Cardiac septum (tissue), 1 donor: ENCODE measurements at places on chromosomes 4 and X. TPM values are rescaled to one million over a fixed set of nuclear protein-coding genes. Genes with fewer than 3 reads are reported as not detected.

DNA sequence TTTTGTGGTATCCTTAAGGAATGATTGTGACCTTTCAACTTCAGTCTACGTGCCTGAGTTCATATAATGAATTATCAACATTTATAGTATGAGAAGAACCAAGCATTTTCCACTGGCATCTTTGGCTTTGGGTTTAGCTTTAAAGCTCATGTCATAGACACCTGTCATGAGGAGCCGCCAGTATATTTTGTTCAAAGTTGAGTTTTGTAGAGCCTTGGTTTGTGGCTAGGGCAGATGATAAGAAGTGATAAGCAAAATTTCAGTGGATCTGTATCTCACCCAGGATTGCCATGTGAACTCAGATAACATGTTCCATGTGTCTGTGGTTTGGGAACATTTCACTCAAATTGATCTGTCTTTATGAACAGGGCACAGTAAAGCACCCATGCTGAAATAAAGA lies 873.2 kb downstream of the STPG2 start:
- no peak for DNase-seq

DNA sequence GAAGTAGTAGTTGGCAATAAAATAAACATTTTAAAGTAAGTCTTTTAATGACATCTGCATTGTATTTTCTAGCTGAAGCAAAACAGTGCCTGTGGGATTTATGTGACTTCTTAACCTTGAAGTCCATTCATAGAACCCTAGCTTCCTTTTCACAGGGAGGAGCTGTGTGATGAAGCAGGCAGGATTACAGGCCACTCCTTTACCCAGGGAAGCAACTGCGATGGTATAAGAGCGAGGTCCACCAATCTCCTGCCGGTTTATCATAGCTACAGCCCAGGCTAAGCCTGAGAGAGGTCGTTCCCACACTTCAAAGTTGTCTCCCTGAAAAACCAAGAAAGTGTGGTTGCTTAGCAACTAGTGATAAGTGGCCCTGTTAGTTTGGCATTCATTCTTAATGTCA lies 7.0 kb downstream of the RPL36A start:
- no peak for DNase-seq

GRCh38 chr4:122783301-122784215 lies 43.1 kb upstream of the FGF2 start:
- DNase-seq = no peak

- no peak for DNase-seq
These were observed 126.1 kb downstream of the SPRY1 start for GRCh38 chr4:123522646-123523045.

DNA sequence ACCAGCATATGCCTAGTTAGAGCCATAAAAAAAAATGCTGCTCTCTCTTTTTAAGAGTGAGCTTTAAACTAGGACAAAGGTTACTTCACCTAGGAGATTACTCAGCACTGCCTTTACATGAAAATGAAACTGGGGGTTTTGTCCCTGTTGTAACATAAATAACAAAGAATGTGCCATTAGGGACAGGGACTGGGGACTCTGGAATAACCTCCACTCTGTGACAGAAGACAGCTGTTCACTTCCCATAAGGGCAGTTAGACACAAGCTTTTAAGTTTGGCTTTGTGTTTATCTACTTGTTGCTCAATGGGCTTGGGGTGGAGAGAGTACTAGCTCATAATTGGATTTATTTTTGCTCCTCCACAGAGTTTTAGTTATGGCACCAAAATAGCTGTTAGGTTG lies 11.9 kb downstream of the ENPEP start:
- no peak for DNase-seq

DNA sequence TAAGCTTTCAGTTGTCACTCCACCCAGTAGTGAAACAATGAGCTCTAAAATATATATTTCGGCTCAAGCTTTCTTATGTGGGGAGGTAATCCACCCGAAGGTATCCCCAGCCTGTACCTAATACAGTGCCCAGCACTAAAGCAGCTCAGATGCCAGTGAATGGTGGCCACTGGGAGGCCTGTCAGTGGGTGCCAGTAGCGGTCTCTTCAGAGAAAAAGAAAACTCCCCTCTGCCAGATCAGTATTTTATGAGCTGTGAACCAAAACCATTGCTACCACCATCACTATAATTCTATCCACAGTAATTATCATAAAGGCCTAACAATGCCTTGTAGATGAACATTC lies 835 bp upstream of the NFKB1 start:
- DNase-seq = no peak

DNA sequence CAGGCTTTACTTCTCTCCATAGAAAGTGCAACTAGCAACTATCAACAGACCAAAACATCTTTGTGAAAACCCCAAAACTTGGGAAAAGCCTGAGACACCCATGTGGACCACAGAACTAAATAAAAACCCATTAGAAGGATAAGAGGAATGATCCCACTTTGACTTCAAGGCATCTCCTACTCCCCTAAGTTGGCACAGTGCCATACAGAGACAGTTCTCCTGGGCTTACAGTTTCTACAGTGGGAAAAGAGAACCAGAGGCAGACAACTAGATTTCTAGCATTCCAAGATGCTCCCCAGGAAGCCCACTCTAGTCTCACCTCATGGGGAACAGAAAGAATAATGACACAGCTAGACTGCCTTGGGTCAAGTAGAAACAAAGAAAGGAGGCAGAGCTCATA lies 20.4 kb downstream of the TMLHE start:
- DNase-seq = no peak

DNA sequence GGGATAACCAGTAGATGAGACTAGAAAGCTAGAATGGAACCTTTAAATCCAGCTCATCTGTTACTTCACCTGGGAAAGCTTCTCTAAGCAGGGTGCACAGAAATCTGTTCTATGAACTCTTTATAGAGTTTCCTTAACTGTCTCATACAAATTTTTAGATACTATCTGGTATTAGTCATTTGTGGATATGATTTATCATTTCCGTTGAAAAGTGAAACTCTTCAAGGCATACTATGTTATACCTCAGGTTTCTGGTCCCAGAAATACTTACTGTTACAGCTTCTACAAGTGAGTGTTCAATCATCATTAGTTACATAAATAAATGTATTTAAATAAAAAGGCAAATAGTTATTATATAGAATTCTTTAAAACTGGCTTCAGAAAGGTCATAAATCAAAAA lies 298.3 kb upstream of the AGA start:
- DNase-seq = no peak

- no peak for DNase-seq
These were observed 176.0 kb downstream of the TLL1 start for GRCh38 chr4:166049036-166049435.

DNA sequence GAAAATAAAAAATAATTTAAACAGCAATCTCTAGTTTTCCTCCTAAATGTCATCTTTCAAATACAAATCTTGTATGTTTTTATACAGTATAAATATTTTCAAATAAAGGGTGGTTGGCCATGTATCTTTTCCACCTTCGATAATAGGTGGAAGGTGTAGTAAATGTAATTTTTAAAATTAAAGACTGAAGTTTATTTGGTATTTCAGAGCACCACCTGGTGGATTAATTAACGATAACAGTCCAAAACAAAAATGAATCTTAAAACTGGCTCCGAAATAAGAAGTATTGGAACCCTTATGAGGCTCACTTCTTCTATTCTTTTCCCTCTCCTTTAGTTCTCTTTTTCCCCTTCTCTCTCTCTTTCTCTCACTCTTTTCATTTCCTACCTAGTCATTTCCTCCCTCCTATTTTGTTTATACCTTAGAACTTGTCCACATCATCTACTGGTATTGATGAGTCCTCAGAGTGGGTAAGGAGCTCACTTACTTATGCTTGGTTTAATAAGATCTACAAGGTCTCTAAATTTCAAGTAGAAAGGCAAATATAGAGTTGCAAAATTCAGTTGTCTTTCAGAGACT lies 82.9 kb upstream of the EXOC1L start:
- DNase-seq = no peak

- no peak for DNase-seq
These were observed 99.6 kb upstream of the SHOX start for GRCh38 chrX:530726-531610.

DNA sequence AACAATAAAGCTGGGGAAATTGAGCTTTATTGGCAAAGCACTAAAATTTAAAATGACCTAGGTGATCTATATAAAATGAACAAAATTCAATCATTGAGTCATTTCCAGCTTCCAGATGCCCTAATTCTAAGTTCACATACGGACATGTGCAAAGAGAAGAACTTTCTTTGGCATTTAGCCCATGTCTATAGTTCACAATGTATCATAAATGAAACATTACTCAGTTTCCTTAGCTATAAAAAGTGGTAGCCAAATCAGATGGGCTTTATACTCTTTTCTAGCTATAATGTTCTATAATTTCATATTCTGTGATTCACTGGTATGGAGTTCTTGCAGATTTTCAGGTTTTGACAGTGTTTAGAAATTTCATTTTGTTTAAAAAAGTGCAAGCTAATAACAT lies 327.4 kb downstream of the KCTD8 start:
- no peak for DNase-seq

GRCh38 chr4:6074758-6075157 lies 56.5 kb upstream of the C4orf50 start:
- DNase-seq = peak; percentile 17

GRCh38 chrX:153777261-153778090 lies 3.4 kb upstream of the SRPK3 start:
- no peak for DNase-seq

GRCh38 chrX:123424546-123424945 lies 240.5 kb downstream of the GRIA3 start:
- DNase-seq = no peak

DNA sequence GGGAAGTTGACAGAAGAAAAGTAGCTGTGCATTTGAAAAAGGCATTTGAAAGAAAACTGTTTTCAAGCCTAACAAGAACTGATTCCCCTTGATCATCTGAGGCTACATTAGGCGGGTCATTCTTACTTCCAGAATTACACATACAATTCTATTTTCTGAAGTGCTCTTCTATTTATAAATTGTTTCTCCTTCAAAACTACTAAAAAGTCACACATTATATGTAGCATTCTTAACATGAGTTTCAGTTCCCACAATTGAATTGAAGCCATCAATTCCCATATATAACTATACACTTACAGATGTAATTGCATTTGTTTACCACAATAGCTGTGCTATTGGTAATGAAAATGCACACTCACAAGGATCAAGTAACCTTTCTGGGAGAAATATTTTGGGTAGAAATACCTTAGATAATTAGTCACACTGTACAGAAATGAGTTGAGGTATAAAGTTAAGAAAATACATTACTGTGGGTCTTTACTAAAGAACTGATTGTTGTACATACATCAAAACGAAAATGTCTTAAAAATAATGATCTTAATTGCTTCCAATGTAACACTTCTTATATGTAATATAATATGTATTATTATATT lies 1688.0 kb upstream of the AGA start:
- no peak for DNase-seq

DNA sequence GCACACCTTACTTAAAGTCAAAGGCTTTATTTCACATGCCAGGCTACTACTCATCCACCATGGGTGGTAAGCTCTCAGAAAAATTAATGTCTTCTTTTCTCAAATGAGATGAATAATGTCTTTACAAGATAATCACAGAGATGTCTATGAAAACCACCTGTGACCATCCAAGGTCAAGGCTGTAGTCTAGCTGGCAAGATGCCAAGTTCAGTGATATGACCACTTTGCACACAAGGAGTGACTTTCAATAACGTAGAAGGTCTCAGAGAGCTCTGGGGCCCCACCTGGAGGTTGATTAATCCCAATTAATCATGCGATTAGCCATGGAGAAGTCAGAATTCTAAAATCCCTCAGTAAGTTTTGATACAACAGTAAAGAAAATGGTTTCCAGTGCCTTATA lies 20.5 kb downstream of the ANOS1 start:
- DNase-seq = no peak

GRCh38 chrX:142428916-142429315 lies 223.8 kb upstream of the MAGEC2 start:
- DNase-seq = no peak

GRCh38 chrX:9604111-9604907 lies 139.5 kb downstream of the TBL1X start:
- DNase-seq = no peak

GRCh38 chr4:2395584-2395983 lies 22.9 kb downstream of the ZFYVE28 start:
- no peak for DNase-seq

FATE1 gene
- 0.67 TPM for total RNA-seq

NRK gene
- total RNA-seq = 4.9 TPM

CSN1S1 gene
- total RNA-seq = not detected

NHSL2 gene
- 6.7 TPM for total RNA-seq

BANK1 gene
- 0.22 TPM for total RNA-seq

FAM3A gene
- total RNA-seq = 53.1 TPM

PDZD4 gene
- 4.1 TPM for total RNA-seq

VEGFC gene
- total RNA-seq = 15.0 TPM

FGD1 gene
- total RNA-seq = 8.0 TPM

SSX4 gene
- total RNA-seq = not detected

VBP1 gene
- 62.9 TPM for total RNA-seq

SERTM2 gene
- total RNA-seq = 0.08 TPM

ETDA gene
- total RNA-seq = not detected

ABLIM2 gene
- 22.6 TPM for total RNA-seq

PSAPL1 gene
- not detected for total RNA-seq
